ENCODE measurements at places on chromosomes 1 and 21.

GRCh38 chr1:82466891-82467290 is 666.2 kb downstream of the ADGRL2 start:
- no peak for DNase-seq

DNA sequence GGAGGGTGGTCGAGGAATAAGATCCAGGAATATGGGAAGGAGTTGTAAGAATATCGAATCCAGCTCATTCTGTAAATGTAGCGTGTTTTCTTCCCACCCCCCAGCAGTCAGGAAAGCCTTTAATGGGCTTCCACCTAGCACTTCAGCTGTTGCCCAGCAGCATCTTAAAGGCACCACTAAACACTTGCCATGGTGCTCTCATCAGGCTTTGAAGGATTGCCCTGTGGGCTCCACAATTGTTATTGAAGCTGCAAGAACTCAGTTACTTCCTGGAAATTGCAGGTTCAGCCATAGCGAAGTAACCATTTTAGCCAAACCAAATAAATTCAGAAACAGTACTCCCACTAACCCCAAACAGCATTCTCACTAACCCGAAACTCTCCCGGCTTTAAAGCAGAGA is 511.2 kb downstream of the PLPP3 start:
- no peak for DNase-seq

GRCh38 chr1:3501856-3502640 is 47.6 kb downstream of the ARHGEF16 start:
- peak; percentile 7 for DNase-seq

DNA sequence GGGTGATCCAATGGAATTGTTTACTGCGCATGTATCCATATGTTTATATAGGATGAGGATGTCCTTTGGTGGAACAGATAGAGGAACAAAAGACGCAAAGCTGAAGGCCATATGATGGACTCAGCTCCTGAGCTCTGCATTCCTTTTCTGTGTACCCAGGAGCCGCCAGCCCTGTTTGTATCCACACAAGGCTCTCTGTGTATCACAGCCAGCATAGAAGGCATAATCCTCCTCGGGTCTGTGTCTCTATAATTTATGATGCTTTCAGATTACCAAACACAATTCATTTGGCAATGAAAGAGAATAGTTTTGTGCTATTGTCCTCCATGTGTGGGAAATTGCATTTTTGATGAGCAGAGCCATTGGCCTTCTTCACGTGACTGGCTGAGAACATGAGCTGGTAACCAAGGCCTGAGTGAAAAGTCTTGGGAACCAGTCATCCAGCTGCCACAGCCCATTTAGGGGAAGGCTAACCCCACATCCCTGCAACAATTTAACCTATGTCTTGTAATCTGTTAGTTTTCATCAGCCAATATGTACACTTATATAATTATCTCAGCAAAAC is 119.2 kb downstream of the PBX1 start:
- DNase-seq = no peak

DNA sequence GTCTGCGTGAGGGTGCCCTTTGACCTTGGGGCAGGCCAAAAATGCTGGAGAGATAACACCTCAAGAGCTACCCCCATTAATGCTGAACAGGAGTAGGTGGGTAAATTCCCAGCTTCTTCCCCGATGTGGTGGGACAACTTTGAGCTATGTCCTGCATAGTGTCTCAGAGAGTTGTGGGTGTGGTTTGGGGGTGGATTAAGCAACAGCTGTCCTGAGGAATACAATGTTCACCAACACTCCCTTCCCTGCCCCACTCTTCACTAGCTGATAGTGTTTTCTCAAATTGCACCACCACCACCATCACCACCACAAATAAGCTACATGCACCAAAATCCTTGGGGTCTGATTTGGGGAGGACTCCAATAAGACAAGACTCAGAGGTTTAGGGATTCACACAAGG is 258.4 kb downstream of the HLX start:
- no peak for DNase-seq

- DNase-seq = no peak
Observed at GRCh38 chr1:230158415-230159291, 91.6 kb downstream of the GALNT2 start.

Measured in foreskin melanocyte (primary cell).